Activated T-cell treated with anti-CD3 and anti-CD28 coated beads, Interleukin-2, amount 50 U/mL, for 48 hours (primary cell): ENCODE measurements at places on chromosomes 2 and 18.

DNA sequence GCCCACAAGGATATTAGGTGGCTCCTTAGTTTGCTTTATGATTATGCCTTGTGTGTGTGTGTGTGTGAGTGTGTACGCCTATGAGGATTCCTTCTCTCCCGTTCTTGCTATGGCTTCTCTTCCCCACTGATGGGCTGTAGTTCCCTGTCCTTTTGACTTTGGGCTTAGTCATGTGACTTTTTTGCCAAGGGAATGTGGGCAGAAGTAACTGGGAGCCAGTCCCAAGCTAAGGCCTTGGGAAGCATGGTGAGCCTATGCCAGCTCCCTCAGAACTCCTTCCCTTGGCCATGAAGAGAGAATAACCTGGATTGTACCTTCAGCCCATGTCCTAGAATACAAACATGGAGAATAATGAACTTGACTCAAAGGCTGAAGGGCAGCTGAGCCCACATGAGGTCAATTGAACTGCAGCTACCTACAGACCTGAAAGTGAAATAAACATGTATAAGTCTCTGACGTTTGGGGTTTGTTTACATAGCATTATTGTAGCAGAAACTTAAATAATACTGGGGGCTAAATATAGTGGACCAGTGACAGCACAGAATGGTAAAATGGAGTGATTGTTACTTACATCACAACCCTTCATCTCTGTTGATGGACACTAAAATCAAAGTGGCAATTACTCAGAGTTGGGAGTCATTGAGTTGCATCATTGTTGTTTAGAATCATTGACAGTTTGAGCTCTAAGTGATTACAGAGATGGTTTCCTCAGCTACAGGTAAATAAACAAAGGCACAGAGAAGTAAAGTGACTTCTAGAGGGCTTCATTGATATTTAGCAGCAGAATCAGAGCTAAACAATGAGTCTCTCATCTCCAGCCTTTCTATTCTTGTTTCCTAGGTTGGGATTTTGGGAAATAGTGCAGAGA lies 15.3 kb upstream of the IL36G start:
- DNase-seq: no peak

- DNase-seq: peak; percentile 7
Observed at GRCh38 chr2:109726379-109727270, 67.5 kb upstream of the RGPD5 start.

DNA sequence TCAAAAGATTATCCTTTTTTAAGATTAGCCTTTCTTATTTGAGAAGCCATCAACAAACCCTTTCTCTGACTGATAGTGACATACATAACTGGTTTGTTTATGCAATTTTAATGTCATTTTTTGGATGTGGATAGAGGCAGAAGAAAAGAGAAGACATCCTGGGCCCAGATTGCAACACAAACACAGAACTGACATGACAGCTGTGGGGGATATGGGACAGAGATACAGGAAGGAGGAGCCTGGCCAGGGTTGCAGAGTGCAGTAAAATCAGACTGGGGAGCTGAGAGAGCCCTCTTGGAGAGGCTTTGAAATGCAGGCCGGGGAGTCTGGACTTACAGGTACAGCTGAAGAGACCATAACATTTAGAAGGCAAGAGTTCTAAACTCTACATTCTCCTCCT lies 65.1 kb downstream of the SIGLEC15 start:
- no peak for DNase-seq

GRCh38 chr18:13638719-13639595 lies 87.4 kb downstream of the FAM210A start:
- no peak for DNase-seq

DNA sequence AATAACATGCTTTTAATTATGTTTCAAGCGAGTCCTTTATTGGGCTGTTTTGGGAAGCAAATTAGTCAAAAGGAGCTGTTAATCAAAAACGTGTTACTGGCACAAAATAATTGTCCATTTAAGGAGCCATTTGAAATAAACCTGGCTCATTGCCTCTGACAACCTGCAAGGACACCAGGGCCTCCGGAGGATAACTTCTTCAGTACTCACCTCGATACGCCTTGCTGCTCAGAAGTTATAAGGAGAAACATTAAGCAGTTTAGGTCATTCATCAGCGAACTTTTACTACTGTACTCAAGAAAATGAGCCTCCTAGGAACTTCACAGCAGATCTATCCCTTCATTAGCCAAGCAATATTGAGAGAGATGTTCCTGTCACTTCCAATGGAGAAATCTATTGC lies 1579.2 kb upstream of the ACVR2A start:
- DNase-seq: no peak

DNA sequence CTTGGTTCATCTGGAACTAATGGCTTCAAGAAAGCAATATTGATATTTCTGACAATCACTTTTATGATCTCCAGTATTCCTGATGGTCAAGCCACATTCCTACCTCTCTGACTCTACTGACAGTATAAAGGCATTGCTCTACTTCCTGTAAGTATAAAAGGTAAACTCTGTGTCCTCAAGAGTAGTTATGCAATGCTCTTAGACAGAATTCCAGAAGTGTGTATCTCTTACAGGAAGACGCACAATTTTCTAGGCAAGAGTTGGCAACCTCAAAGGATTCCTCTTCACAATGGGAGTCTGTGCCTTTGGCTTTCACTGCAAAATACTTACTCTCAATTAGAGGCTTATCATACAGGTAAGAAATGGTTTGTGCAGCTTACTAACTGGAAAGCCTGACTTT lies 100.1 kb downstream of the THADA start:
- DNase-seq: no peak

DNA sequence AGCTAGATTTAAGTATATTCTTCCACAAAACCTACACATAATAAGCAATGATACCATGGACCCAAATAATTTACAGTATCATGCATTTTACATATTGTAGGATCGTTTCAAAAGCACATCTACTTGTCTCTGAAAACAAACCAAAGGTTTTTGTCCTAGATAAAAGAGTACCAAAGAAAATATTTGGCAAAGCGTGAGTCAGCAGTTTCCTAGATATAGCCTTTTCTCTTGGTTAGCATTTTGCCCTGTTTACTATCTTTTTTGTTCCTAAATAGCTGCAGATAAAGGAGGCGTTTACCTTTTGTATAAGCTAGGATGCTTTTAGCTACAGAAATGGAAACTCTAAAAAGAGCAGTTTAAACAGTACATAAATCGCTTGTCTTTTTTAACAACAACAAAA lies 305.8 kb upstream of the GULP1 start:
- no peak for DNase-seq

DNA sequence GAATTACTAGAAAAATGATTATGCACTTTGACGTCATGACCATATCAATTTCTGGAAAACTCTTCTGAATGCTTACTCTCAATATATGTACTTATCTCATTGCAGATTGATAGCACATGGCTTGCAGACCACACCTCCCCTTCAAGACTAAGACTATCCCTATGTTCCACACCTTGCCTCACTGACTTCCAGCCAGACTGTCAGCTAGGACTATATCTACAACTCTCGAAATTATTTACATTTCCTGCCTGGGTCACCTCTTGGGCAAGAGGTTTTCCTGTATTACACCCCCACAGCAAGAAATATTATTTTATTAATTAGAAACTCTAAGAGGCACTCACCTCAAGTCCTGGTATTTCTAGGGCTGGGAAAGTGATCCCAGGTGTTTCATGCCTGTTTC lies 236.6 kb downstream of the CYRIA start:
- DNase-seq: no peak
